ENCODE measurements at places on chromosomes 13 and 19.

DNA sequence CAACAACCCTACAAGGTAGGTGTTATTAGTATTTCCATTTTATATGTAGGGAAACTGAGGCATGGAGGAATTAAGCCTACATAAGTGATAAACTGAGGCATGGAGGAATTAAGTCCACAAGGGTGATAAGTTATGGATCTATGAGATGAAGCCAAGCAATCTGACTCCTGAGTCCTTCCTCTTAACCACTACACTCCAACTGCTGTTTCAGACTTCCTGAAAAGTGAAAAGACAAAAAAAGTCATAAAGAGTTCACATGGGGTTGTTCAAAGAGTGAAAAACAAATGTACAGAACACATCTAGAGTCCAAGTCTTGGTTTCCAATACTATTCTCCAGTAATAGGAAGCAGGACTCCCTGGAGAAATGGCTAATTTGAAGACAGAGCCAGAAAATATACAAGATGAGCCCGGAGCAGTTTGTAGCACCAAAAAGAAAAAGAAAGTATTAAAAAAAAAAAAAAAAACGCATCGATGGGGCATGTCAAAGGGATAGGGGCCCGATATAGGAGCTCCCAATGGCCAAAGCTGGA, 12.1 kb downstream of the CRYL1 start:
- no peak for DNase-seq

GRCh38 chr19:51458899-51459505, 748 bp upstream of the SIGLEC8 start:
- DNase-seq: no peak

- no peak for DNase-seq
Observed at GRCh38 chr13:20101467-20102316, 59.2 kb downstream of the GJA3 start.

DNA sequence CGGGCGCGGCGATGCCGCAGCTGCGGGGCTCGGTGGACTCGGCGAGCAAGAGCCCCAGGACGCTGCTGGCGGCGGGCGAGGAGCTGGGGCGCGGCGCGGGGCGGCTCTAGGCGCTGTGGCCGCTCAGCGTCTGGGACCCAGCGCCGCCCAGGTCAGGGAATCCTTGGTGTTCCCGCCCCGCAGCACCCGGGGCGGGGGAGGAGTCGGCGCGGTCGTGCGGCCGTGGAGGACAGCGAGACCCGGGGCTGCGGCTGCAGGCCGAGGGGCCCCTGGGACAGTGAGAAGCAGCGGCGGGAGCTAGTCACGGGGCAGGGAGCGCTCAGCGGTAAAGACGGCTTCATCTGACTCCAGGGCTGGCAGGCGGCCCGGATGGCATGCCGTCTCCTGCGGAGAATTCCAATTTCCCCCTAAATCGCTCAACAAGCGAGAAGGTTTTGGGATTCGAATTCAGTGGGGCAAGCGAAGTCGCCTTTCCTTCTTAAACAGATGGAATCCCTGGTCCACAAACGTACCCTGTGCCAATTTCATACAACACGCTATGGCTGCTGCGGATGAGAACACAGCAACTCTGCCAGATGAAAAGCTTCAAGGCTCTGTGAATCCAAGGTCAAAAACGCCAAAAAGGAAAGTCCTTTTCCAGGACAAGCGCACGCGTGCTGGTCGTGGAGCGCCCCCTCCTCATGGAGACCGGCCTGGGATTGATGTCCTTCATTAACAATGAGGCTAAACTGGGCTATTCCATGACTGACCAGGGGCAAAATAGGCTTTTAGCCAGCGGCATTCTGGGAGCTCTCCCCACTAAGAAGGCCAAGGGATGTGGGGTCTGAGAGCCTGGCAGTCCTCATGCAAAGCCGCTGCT, 4.2 kb upstream of the ZSCAN4 start:
- peak; percentile 72 for DNase-seq

DNA sequence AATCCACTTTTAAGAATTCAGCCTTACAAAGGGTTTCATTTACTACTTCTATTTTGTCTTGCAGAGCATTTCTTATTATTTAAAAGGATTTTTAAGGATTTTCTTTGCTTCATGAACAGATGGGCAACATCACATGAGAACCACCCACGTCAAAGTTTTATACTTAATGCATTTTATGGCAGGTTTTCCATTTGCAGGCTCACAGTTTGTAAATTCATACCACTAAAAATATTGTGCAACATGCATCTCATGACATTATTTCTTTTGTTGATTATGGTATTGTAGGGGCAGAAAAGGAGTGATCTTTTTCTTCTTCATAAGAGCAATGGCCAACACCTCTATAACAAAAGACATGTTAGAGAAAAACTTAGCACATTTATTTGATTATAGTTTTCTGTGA, 554.0 kb upstream of the SPRY2 start:
- DNase-seq: no peak

DNA sequence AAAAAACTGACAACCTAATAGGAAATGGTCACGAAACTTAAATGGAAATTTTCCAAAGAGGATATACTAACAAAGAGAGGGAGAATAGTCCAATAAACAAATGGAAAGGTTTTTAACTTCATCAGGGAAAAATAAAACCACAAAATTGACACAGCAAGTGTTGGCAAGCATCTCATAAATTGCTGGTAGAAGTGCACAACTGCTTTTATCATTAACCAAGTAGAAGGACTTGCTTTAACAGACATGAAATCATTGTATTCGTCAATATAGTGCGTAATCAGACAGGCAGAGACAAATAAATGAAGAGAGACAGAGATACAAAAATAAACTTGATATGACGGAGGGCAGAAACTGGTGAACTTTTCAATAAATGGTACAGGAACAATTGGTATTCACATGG, 7.4 kb downstream of the TGDS start:
- DNase-seq: peak; percentile 6

DNA sequence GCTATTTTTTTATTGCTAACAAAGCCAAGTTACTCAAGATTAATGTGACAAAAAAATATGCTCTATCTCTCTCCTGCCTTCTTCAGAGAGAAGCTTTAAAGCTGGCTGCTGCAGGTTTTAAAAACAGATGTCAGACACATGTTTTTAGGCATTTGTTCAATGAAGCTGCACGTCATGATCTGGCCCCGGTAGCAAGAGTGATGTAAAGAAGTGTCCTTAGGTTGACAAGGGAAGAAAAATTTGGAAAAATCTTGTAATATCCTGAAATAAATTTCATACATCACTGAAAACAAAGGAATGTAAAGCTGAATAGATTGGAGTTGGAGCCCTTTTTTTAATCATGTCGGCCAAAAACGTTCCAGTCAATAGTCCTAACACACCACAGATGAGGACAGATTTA, 531.4 kb upstream of the NBEA start:
- DNase-seq: peak; percentile 86

- DNase-seq: no peak
Observed at GRCh38 chr13:99279637-99280036, 21.5 kb upstream of the GPR18 start.

DNA sequence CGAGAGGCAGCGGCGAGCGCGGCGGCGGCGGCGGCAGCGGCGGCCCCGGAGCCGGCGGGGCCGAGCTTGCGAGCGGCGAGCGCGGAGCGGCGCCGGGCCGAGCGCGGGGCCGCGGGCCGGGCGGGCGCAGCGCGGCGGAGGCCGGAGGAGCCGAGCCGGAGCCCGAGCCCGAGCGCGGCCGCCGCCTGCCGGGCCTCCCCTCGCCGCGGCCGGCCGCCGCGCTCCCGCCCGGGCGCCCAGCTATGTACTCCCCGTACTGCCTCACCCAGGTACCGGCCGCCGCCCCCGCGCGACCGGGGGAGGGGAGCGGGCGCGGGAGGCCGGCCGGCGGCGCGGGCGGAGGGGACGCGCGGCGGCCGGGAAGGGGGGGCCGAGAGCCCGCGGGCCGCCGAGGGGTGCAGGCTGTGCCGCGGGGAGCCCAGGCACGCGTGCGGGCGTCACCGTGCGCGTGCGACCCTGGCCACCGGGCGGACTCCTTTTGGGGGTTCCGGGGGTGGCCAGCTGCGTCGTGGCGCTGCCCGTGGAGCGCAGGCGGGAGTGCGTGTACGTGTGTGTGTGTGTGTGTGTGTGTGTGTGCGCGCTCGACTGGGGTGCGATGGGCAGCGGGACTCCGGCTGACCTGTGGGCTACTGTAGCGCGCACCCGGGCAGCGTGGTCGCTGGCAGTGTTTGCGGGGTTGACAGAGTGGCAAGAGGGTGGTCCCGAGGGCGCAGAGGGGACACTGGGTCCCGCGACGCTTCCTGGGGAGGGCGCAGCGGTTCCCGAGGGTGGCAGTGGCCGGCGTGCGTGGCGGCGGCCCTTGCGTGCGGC, 526 bp downstream of the NFIX start:
- DNase-seq: no peak

DNA sequence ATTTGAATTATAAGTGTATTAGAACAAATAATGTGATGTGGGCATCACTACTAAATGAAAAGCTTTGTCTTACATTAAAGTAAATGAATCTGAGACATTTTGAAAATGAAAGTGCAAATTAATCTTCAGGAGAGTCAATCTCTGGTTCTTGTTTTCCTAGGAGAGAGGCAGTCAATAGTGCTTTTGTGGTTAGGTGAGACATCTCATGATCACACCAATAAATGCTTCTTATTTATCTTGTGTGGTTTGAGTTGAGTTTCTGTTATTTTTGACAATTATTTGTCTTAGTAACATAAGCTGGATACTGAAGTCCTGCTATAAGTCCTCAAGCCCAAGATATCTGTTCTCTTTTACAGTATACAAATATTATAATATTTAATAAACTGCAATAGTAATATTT, 1378.0 kb upstream of the PCDH9 start:
- DNase-seq: no peak

DNA sequence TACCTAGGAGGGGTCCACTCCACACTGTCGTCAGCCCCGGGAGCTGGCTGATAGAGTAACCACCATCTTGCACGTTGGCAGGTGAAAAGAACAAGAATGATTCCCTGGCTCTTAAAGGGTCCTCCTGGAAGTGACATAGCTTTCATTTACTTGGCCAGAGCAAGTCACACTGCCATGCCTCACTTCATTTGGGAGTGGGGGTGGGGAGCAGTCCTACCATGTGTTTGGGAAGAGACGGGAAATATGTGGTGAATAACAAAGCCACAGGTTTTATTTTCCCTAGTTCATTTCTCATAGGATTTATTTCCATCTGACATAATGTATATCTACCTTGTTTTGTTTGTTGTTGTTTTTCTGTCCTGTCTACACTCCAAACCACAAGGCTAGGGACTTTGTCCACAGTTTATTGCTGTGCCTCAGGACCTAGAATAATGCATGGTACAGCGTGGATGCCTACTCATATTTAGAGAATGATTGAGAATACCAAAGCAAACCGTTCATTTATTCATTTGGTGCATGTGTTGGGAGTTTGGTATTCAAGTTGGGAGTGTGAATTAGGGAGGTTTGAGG, 26.8 kb downstream of the UBAC2 start:
- no peak for DNase-seq

DNA sequence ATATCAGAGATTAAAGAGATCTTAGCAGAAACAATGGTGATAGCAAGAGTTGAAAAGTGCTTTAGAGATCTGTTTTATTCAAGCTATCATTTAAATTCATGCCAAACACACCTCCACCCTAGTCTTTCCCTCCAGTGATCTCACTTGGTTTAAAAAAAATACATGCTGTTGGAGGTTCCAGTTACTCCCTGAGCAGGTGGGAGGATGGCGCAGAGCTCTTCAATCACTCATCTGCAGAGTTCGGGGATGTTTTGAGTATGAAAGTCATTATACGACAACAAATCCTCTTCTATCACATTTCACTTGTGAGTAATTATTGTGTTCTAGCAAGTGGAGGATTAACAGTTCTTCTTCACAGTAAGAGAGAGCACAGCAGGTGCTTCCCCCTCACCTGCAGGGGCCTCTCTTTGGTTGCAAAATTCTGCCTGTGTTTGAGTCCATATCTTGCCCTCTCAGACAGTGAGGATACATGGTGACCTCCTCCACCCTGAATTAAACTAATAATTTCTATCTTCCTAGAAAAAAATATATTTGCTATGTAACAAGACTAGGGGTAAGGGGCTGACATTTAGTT, 376.7 kb downstream of the LIG4 start:
- no peak for DNase-seq

DNA sequence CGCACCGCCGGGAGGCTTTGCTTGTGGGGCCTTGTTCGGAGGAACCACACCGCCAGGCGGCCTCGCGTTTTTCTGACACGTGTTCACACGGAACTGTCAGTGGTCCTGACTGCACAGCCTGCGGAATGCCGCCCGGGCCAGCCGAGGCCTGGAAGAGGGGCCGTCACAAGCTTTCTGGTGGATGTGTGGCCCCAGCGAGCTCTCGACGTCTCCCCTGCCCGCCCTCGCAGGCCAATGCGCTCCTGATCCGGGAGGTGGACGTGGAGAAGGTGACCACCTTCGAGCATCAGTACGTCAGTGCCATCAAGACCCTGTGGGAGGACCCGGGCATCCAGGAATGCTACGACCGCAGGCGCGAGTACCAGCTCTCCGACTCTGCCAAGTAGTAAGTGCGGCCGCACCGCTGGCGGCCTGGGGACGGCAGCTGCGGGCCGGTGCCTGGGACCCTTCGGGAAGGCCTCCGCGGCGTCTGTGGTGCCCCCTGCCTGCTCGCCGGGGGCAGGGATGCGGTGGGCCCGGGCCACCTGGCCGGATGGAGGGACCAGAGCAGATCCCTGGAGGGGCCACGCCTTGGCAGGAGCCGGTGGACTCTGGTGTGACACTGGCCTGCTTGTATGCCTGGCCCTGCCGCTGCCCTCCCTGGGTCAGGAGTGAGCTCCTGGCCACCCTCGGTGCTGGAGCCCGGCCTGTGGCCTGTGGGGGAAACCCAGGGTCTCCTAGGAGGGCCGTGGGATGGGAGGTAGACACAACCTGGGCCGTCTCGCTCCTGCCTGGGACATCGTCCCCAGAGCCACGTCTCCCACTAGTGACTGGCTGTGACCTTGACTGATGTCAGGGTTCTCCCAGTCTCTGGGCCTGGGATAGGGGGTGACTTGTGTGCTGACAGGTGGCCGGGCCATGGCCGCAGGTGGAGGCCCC, 19.2 kb downstream of the GNA11 start:
- no peak for DNase-seq

DNA sequence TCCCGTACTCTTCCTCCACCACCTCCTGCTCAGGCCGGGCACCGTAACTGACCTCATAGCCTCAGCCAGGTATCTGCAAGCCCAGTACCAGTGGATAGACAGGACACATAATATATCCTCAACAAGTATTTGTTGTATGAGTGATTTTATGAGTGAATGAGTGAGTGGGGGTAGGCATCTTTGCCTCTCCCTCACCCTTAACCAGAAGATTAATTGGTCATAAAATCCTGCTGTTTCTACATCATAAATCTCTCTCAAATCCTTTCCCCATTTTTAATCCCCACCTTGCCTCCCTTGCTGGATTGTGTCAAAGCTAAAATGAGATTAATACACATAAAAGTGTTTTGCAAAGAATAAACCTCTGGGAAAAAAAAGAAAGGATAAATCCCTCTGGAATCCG, 44.4 kb upstream of the HMGB1 start:
- DNase-seq: no peak

GRCh38 chr19:15555021-15555420, 46.7 kb downstream of the CYP4F22 start:
- no peak for DNase-seq

GRCh38 chr13:35480346-35480745, 3.9 kb upstream of the MAB21L1 start:
- no peak for DNase-seq

DNA sequence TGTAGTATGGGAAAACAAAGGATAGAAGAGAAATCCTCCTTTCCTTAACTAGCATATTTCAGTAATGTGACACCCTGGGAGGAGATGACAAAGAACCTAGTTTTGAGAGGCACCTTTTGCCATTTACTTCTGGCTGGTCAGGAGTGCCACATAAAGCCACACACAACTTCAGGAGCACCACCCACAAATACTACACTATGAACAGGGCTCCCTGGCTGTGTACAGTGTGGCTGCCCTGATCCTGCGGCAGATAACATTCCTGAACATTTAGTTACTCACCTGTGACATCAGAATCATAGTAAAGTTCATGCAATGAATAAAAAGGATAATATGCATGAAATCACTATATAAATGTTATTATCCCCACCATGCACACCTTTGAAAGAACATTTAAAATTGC, 17.4 kb upstream of the IRS2 start:
- no peak for DNase-seq

Measured in tongue (tissue), 3 donors.